ENCODE measurements at places on chromosomes 6 and 20. TPM values are rescaled to one million over a fixed set of nuclear protein-coding genes. Genes with fewer than 3 reads are reported as not detected.
A peak's percentile ranks its signal among the peaks of the same experiment; 100 is the strongest.

GRCh38 chr6:162387718-162388382, 339.7 kb downstream of the PRKN start:
- no peak for ATAC-seq

DNA sequence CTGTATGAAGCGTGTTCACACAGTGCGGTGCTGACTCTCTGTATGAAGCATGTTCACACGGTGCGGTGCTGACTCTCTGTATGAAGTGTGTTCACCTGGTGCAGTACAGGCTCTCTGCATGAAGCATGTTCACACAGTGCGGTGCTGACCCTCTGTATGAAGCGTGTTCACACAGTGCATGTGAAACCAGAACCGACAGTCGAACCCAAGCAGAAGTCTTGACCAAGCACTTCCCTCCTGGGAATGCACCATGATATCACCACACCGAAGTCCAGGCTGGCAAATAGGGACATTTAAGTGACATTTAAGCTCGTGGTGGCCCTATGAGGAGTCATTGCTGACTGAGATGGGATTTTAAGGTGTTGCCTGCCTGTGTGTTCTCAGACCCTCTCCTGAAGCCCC, 11.3 kb upstream of the SERPINB1 start:
- ATAC-seq: no peak

GRCh38 chr6:30679765-30680535, 6.5 kb downstream of the PPP1R18 start:
- ATAC-seq: no peak

The PGC gene
- total RNA-seq: not detected

- no peak for ATAC-seq
Measured at GRCh38 chr20:11094711-11095110, 420.9 kb upstream of the JAG1 start.

The SLC52A3 gene
- total RNA-seq: not detected

DNA sequence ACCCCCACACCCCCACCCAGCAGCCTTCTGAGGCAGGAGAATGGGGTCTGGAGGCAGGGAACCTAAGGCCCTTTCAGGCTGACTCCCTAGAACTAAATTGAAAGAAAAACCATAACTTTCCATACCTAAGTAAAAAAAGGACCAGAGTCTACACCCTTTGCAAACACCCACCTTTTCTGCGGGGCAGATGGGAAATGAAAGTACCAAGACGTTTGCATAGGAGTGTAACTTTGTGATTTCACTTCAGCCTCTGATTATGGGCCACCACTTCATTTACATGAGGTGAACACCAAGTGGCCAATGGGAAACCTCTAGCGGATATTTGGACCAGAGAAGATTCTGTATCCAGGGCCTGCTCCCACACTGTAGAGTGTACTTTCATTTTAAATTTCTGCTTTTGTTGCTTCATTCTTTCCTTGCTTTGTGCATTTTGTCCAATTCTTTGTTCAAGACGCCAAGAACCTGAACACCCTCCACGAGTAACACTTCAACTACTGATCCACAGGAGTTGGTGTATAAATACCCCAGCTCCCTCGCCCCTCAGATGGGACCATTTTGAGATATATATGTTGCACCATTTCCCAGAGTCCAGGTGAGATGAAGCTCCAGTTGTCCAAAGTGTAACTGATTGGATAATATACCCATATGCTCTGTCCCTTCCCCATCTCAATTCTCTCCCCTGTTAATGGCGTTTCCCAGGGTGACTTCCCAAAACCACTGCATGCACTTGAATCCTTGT, 18.9 kb upstream of the SRSF6 start:
- peak; percentile 14 for ATAC-seq

- ATAC-seq: no peak
Measured at GRCh38 chr6:87224971-87225370, 69.6 kb downstream of the ZNF292 start.

- ATAC-seq: no peak
Measured at GRCh38 chr6:5563086-5563485, 301.8 kb downstream of the FARS2 start.

DNA sequence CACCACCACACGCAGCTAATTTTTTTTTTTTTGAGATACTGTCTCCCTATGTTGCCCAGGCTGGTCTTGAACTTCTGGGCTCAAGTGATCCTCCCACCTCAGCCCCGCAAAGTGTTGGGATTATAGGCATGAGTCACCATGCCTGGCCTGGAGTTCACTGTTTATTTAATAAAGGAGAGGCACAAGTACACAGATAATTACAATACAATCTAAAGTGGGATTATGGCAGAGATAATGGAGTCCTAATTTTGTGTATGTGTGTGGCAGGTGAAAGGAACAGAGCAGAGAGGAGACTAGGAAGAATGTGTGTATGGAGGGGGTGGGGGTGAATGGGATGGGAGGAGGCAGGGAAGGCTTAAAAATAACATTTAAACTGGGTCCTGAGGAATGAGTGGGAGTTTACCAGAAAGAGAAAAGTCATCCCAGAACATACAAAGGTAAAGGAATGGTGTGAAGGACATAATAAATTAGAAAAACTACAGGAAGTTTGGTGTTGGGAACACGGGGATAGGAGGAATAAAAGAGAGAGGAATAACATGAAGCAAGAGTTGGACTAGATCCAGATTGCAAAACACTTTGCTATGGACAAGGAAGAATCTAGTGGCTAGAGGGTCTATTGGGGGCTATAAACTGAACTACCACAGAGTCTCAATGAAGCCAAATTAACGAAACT, 4.4 kb downstream of the NCOA5 start:
- no peak for ATAC-seq
